LHCN-M2 (cell line): ENCODE measurements at places on chromosomes 13 and 19.
A peak's percentile ranks its signal among the peaks of the same experiment; 100 is the strongest.

GRCh38 chr13:48910686-48911085 is 65.0 kb upstream of the FNDC3A start:
- DNase-seq: no peak

DNA sequence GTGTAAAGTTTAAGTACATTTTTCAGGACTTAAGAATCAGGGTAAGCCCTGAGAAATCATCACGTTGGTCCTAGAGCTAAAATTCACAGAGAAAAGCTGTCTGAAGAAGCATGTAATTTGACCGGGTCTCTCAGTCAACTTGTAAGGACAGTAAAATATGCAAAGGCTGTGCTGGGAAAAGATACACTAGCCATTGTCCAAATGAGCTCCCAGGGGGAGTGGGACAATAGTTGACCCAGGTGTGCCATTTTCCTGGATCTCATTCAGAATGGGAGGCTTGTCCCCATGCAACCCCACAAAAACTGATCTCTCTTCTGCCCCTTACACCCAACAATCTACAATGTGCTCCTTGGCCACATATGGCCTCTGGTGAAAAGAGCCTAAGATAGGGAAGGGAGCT is 437.9 kb downstream of the KLF12 start:
- DNase-seq: no peak

GRCh38 chr19:18596752-18597157 is 8.2 kb downstream of the REX1BD start:
- no peak for DNase-seq

DNA sequence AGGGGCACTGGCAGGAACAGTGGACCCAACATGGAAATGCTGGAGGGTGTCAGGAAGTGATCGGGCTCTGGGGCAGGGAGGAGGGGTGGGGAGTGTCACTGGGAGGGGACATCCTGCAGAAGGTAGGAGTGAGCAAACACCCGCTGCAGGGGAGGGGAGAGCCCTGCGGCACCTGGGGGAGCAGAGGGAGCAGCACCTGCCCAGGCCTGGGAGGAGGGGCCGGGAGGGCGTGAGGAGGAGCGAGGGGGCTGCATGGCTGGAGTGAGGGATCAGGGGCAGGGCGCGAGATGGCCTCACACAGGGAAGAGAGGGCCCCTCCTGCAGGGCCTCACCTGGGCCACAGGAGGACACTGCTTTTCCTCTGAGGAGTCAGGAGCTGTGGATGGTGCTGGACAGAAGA is 4.1 kb downstream of the KLK2 start:
- DNase-seq: no peak

DNA sequence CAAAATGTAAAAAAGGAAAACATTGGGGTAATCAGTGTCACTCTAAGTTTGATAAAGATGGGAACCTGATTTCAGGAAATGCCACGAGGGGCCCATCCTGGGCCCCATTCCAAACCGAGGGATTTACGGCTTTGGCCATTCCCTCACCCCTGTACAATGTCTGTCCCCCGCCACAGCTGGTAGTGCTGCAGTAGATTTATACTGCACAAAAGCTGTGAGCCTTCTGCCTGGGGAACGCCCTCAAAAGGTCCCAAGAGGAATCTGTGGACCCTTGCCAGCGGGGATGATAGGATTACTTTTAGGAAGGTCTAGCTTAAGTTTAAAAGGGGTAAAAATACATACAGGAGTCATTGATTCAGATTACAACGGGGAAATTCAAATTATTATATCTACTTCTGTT is 173.4 kb upstream of the SGCG start:
- DNase-seq: peak; percentile 22
